ENCODE measurements at places on chromosomes 2 and 18. TPM values are rescaled to one million over a fixed set of nuclear protein-coding genes. Genes with fewer than 3 reads are reported as not detected.

Gene RAX
- total RNA-seq = not detected

Gene GPR155
- 6.6 TPM for total RNA-seq

Gene GULP1
- total RNA-seq = 57.2 TPM

Gene LBH
- 28.0 TPM for total RNA-seq

DNA sequence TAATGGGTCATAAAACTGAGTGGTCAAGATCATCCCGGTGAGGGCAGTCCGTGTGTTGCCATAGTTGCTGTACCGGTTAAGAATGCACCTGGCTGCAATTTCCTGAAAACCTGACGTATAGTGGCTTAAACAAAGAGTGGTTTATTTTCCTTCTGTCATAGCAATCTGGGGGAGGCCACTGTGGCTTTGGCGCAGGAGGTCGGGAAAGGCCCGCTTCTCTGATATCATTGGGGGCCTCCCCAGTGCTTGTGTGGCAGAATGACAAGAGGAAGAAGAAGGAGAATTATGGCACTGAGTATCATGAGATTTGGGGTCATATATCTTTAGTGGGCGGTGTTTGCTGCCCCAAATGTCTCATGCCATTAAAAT is 4.4 kb downstream of the C2orf92 start:
- no peak for DNase-seq
- H3K27me3 ChIP-seq = no peaks in the 10 kb centered on the region
- no peaks in the 10 kb centered on the region for H3K4me1 ChIP-seq
- no peaks in the 10 kb centered on the region for H3K36me3 ChIP-seq
- no peak overlapping the region for H3K4me3 ChIP-seq

DNA sequence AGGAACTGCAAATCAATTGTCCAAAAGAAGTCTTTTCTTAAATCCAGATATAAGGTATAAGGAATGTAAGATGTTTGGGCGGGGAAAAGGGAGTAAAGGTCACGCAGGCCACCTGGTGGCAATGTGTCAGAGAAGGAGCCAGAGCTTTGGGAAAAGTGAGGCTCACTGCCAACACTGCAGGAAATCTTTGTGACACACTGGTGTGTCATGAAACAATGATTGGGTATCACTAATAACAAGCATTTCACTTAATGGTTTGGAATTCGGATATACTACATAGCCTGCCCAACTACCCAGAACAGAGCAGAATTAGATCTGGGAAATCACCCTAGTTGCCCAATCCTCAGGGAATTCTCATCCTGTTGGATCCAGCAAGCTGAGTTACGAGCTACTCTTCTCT is 61.0 kb downstream of the RBMS1 start:
- no peak overlapping the region for H3K27ac ChIP-seq
- no peak for DNase-seq
- H3K36me3 ChIP-seq = no peaks in the 10 kb centered on the region
- no peaks in the 10 kb centered on the region for H3K27me3 ChIP-seq
- peaks cover 43% of the 10 kb centered on the region for H3K4me1 ChIP-seq
